ENCODE measurements at places on chromosomes 2 and 18.
A peak's percentile ranks its signal among the peaks of the same experiment; 100 is the strongest.

DNA sequence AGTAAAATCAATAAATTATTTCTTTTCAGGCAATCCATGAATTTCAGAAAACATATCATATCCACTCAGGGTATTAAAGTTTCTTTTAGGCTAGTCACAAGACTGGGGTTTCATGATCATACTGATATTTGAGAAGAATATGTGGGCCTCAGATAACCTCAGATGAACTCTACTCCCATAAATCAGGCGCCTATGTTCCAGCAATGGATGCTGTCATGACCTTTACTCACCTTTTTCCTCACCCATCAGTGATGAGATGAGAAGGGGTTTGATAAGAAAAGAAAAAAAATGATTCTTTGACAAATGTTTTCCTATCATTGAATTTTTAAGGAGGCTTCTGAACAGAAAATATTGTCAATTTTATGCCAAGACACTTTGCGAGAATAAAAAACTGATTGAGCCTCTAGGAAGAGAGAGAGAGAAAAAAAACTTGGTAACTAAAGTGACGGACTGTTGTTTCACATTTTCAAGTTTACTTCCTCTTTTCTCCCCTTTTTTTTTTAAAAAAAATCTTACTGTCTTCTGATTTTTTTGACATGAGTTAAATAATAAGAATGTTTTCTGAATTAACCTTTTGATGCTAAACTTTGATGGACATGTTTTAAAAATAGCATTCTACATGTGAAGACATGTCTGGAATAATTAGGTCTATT, 309.1 kb upstream of the MAP2 start:
- no peak for DNase-seq

DNA sequence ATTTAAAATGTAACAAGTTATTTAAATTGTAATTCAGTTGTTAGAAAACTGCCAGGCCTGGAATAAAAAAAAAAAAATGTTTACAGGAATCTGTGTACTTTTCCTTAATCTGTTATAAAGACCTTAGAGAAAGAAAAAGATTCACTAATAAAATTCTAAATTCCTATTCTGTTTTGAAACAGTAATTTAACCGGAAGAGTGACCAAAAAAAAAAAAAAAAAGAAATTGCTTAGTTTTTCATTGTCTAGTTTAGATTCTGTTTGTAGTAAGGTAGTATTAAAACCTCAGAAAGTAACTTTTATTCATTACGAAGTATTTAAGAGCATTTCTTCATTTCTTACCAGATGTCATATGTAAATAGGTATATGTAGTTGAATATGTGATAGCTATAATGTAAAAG, 2.5 kb downstream of the REL start:
- no peak for DNase-seq

GRCh38 chr2:138356178-138356577, 145.4 kb upstream of the SPOPL start:
- DNase-seq: no peak

DNA sequence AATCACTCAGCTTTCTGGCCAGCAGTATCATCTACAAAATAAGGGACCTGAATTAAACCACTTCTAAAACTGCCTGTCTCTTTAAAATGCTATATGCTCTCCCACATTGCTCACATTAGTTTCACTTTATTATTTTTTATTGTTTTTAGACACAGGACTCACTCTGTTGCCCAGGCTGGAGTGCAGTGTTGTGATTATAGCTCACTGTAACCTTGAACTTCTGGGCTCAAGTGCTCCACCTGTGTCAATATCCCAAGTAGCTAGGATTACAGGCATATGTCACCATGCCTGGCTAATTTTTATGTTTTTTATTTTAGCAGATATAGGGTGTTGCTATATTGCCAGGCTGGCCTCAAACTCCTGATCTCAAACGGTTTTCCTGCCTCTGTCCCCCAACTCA, 591.3 kb upstream of the ZNF804A start:
- DNase-seq: no peak

- no peak for DNase-seq
Measured at GRCh38 chr2:148968301-148968700, 70.2 kb upstream of the LYPD6B start.

- DNase-seq: no peak
Measured at GRCh38 chr2:160295519-160296207, 95.6 kb upstream of the ITGB6 start.

GRCh38 chr2:202102425-202103000, 29.5 kb downstream of the KIAA2012 start:
- no peak for DNase-seq

GRCh38 chr2:101433465-101433864, 41.4 kb downstream of the RFX8 start:
- DNase-seq: no peak

DNA sequence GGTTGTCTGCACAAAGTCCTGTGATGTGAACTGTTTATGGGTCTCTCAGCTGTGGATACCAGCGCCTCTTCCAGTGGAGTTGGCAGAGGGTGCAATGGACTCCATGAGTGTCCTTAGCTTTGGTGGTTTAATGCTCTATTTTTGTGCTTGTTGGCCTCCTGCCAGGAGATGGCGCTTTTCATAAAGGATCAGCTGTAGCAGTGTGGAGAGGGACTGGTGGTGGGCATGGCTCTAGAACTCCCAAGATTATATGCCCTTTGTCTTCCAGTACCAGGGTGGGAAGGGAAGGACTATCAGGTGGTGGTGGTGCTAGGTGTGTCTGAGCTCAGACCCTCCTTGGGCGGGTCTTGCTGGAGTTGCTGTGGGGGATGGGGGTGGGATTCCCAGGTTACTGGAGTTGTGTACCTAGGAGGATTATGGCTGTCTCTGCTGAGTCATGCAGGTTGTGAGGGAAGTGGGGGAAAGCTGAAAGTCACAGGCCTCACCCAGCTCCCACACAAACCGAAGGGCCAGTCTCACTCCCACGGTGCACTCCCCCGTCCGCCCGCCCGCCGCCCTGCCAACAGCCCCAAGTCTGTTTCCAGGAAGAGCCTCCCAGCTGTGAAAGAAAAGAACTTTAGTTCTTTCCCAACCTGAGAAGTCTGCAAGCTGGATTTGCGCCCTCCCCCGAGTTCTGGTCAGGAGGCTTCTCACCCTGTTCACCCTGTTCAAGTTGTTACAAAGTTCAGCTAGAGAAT, 108.1 kb downstream of the MARCO start:
- no peak for DNase-seq

- no peak for DNase-seq
Measured at GRCh38 chr2:228827056-228827700, 443.9 kb downstream of the PID1 start.

DNA sequence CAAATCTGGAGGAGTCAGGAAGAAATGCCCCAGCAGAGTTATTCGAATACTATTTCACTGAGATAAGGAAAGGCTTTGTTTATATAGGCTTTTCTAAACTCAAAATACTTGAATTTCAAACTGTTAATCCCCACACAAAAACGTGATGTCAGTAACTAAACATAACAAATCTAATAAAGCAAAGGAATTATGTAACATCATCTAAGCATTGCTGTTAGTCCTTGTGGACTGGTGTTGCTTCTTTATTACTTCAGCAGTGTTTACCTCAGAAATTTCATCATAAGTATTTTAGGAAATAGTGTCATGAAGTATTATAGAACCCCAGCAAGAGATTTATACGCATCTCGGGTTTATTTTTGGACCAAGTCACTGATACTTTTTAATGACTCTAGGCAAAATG, 19.7 kb upstream of the SANBR start:
- DNase-seq: no peak

DNA sequence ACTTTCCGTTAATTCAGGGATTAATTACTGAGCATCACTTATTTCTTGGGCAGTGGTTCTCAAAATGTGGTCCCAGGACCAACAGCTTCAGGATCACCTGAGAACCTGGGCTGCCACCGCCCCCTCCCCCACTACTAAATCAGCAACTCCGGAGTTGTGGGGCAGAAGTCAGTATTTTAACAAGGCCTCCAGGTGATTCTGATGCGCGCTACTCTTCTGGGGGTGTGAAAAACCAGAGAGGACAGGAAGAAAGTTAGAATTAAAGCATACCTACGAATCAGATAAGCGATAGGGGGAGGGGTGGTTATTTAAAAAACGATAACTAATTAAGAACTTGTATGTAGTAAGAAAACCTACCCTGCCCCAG, 319 bp downstream of the ZSCAN30 start:
- peak; percentile 18 for DNase-seq

- no peak for DNase-seq
Measured at GRCh38 chr2:241768850-241769249, 7.8 kb upstream of the GAL3ST2 start.

DNA sequence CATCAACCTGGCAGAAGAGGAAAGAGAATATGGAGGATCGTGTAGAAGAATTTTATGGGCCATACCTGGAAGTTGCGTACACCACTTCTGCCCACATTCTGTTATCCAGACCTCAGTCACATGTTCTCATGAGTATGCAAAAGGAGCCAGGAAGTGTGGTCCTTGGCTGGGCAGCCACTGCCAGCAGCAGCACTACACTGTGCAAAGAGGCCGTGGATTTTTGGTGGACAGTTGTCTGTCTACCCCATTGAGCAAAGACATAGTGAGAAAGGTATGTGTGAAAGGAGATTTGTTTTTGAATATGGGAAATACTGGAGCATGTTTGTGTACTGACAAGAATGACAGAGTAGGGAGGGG, 68.1 kb downstream of the SDC1 start:
- DNase-seq: no peak

DNA sequence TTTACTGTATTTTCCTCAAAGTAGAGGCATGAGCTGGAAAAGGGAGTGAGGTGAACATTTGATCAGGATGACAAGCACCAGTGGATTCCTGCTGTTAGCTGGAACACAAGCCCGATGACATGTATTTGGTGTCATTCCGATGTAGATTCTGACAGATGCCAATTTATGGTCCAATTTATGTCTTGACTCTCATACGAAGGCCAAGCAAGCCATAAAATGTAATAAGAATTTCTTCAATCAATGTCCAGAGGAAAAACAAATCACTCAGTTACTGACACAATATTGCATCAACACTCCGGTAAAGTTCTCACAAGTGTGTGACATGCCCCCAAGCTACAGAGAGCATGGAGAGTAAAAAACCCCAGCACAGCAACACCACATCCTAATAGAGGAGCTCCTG, 138.3 kb upstream of the ZNF521 start:
- no peak for DNase-seq

- DNase-seq: no peak
Measured at GRCh38 chr2:76180676-76181075, 470.0 kb upstream of the GCFC2 start.

DNA sequence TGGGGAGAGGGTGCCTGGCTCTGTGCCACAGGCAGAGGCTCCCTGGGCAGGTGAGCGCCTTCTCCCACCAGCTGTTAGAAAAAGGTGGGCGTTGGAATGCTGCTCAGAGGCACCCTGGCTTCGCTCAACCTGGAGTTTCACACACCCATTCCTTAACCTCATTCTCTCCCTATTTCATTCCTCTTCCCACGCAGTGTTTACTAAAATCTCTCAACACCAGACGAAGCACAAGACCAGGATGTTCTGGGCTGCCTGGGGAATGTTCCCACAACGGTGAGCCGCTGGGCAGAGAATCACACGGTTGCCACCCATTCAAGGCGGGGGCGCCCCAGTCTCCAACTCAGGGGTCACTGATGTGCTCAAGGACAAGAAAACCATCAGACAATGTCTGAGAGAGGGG, 64.5 kb downstream of the TGFA start:
- DNase-seq: no peak

- DNase-seq: no peak
Measured at GRCh38 chr2:221308507-221309066, 263.5 kb downstream of the EPHA4 start.

DNA sequence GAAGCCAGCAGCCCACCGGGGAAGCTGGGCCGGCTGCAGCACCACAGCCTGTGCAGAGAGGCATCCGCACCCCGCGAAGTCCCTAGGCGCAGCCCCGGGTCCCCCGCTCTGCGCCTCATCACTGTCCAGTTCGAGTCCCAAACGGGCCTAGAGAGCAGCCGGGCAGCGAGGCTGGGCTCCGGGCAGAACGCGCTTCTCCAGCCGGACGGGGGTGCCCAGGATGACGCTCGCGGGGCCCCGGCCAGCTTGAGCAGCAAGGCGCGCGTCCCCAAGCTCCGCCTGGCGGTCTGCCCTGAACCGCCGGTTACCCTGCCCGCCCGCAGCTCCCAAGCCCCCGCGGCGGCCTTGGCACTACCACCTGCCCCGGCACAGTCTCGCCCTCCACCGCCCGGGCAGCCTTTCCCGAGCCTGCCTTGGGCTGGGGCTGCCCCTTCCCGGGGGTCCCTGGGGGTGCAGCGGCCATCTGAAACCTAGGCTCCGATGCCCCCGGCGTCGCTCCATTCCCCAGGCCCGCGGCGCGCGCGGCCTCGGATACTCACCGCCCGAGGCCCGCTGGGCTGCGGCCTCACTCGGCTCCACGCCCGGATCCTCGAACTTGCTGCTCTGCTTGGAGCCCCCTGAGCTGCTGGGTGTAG, 591 bp downstream of the SLC16A14 start:
- peak; percentile 70 for DNase-seq

- no peak for DNase-seq
Measured at GRCh38 chr18:43757273-43757672, 480.0 kb upstream of the SYT4 start.

GRCh38 chr2:238518172-238518820, 91.6 kb downstream of the ASB1 start:
- DNase-seq: no peak

GRCh38 chr2:217809736-217810135, 193.1 kb downstream of the TNS1 start:
- DNase-seq: no peak

DNA sequence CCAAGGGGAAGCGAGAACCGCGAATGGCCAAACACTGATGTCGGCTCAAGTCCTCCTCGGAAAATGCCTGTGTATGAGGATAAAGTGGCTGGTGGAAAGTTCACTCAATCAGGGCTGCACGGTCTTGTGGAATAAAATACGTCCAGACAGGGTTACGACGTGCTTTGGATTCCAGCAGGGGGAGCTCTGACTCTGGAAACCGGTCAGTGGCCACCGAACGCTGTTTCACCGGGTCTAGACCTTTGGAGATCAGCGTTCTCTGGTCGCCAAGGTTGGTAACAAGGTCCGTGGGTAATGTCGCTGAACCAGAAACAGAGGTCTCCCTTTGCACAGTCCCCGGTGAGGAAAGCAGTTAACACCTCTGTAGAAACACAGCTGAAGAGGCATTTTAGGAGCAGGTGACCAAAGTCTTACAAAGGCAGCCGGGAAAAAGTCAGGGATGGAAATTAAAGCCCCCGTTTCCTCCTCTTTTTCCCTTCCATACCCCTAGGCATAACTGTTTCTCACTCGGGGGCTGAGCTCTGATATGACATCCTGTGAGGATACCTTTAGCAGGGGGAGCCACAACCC, 47.8 kb downstream of the CDCA7 start:
- DNase-seq: peak; percentile 74

All from memory B cell (primary cell).